CD4-positive, alpha-beta T cell treated with Interleukin-2 at 100 ng/mL for 4 hours (primary cell): ENCODE measurements at places on chromosomes 1 and 21.

- peak; percentile 71 for DNase-seq
Measured at GRCh38 chr21:37435120-37435519, 68.5 kb downstream of the DYRK1A start.

DNA sequence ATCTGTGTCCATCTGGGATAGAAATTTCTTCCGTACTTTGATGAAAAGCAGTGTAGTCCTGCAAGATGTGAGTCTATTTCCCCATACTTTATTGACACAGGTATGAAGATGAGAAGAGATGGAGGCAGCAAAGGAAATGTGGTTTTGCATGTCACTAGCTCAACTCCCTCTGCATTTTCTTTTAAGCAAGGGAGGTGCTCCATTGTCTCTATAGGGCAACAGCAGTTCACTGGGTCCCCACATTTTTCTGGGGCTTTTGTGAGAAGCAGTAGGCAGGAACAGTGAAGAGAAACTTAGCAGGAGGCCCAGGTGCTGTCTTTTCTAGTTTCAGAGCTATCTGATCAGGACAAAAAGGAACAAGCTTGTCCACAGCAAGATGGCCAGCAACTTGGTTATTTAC lies 37.1 kb downstream of the C21orf91 start:
- no peak for DNase-seq

GRCh38 chr1:169514566-169515270 lies 29.0 kb upstream of the SLC19A2 start:
- no peak for DNase-seq

GRCh38 chr1:60664086-60664625 lies 418.2 kb upstream of the NFIA start:
- DNase-seq: no peak

DNA sequence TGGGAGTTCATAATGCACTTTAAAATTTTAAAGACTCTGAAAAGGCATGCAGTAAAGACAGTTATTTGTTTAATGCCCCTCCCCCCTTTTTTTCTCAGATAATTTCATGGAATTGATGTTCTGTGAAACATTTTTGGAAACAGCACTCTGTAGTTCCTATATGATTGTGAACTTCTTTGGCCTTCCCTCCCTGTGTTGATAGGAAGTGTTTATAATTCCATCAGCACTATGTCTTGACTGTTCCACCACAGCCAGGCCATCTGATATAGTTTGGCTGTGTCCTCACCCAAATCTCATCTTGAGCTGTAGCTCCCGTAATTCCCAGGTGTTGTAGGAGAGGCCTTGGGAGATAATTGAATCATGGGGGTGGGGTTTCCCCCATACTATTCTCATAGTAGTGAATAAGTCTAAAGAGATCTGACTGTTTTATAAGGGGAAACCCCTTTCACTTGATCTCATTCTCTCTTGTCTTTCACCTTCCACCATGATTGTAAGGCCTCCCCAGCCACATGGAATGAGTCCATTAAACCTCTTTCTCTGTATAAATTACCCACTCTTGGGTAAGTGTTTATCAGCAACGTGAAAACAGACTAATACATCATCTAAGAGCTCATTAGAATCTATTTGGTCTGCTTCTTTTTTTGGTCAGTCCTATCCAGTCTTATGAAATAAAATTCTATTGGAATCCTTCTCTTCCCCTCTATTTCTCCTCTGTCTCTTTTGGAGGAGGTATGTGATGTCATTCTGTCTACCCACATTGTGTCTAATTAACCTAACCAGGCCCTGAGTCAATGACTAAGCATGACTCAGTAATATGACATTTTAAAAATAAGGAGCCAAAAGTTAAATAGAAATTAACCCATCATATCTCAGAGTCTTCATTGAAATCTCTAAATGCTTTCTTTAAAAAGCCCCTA lies 8.9 kb downstream of the CCDC185 start:
- DNase-seq: no peak

- no peak for DNase-seq
Measured at GRCh38 chr21:40191616-40192015, 324.4 kb downstream of the PCP4 start.

DNA sequence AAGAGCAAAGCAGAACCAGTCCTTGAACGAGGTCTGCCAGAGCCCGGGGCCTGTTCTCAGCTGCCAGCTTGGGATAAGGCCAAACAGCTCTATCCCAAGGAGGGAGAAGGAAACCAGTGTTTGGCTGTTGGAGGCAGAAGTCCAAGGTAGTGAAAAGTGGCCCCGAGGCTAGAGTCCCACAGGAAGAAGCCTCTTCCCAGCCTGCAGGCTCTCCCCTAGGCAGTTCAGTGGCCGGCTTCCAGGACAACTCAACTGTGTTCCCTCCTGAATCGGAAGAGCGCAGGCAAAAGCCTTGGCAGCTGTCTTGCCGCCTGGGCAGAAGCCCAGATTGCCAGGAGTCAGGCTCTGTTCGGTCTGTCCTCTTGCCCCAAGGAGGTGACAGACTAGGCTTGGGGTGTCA lies 19.3 kb downstream of the QSOX1 start:
- no peak for DNase-seq

DNA sequence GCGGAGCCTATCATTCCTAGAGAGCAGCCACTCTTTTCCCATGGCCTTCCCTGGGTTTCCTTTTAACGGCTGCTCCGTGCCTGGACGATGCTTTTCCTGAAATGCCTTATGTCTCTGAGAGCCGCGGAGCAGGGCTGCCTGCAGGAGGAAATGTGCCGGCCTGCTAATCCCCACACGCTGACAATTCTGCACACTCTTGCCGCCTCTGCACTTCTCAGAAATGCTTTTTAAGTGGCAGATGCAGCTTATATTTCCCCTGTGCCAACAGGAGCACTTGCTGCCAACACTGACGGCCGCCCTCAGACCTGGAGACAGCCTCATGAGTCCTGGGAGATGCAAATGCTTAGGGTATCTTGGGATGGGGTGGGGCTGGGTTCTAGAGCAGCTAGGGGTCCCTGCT lies 253.2 kb downstream of the GRIK3 start:
- DNase-seq: no peak

DNA sequence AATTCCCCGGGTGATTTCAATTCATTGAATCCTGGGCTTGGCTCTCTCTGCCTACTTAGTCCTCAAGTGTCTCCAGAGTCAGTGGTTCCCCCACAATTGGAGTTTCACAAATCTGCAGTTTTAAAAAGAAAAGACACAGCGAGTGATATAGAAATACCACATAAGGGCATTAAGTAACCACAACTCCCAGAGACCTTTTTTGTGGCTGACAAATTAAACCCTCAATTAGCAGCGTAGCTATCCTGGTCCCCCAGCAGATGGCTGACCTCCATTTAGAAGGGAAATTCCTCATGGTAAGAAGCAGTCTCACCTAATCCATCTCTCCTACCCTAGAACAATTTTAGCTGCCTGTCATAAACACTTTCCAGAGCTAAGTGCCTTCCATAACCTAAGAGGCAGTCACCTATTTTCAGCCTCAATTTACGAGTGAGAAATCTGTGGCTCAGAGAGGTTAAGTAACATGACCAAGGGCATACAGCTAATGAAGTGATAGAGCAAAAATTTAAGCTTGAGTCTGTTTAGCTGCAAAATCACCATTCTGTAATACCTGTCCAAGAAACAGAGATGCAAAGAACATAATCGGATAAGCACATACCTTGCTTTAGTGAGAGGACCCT lies 56.0 kb upstream of the NBPF3 start:
- no peak for DNase-seq

DNA sequence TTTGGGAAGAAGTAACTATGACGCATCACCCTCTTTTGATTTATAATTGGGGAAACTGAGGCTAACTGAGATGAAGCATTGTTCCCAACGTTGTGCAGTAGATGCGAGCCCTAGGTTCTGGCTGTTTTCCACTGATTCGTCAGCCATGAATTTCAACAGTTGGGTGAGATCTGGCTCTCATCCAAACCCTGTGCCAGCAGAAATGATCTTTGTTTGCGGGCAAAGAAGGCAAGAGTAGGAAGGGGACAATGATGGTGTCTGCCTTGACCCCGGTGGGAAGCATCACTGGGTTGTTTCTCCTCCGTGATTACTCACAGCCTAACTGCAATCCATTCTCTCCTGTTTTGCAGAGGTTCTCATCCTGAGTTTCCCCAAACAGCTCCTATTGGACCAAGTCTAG lies 142.3 kb downstream of the MIS18A start:
- DNase-seq: no peak

GRCh38 chr1:234345237-234345636 lies 28.0 kb upstream of the COA6 start:
- DNase-seq: no peak

- peak; percentile 23 for DNase-seq
Measured at GRCh38 chr21:34952701-34953100, 96.4 kb downstream of the RUNX1 start.

GRCh38 chr1:165075725-165076370 lies 280.7 kb downstream of the LMX1A start:
- DNase-seq: no peak

DNA sequence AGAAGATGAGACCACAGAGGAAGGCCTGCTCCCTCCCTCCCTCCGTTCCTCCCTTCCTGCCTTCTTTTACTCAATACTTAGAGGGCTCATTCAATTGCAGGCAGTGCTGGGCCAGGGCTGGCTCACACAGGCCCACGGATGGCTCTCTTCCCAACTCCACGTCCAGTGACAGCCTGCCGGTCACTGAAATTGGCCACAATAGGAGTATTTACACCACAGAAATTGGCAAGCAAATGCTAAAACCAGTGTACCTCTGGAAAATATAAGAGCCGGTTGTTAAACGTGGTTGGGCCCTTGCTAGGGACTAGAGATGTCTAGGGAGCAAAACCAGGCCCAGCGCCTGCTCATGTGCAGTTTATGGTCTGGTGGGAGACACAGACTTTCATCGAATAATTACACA lies 72.4 kb upstream of the TMEM51 start:
- DNase-seq: no peak

DNA sequence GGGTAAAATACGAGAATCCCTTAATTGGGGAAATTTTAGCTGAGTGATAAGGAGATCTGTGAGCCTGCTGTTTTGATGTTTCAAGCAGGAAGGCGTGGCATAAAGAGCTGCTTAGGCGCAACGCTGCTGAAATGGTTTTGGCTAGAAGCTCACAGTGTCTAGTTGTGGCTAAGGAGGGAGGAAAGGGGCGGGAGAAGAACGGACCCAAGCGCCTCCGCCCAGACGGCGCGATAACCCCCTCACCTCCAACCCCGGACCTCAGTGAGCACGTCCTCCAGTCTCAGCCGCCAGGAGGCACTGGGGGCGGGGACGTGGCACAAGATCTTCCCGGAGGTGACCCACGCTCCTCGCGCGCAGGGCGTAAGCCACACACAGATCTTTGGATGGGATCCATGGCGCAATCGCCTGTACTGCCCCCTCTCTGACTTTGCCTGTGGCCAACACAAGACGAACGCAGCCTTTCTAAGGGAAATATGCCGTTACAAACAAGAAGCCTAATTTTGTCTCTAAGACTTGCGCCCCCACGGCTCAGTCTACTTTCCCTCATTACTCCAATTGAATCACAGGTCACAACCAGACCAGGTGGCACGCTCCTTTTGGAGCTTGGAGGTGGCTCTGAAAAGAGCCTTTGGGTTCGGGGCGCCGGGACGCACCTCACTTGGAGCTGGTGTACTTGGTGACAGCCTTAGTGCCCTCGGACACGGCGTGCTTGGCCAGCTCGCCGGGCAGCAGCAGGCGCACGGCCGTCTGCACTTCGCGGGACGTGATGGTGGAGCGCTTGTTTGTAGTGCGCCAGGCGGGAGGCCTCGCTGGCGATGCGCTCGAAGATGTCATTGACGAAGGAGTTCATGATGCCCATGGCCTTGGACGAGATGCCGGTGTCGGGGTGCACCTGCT lies 23.4 kb upstream of the RNF187 start:
- DNase-seq: peak; percentile 54

GRCh38 chr1:50271968-50272578 lies 151.2 kb downstream of the DMRTA2 start:
- peak; percentile 5 for DNase-seq

DNA sequence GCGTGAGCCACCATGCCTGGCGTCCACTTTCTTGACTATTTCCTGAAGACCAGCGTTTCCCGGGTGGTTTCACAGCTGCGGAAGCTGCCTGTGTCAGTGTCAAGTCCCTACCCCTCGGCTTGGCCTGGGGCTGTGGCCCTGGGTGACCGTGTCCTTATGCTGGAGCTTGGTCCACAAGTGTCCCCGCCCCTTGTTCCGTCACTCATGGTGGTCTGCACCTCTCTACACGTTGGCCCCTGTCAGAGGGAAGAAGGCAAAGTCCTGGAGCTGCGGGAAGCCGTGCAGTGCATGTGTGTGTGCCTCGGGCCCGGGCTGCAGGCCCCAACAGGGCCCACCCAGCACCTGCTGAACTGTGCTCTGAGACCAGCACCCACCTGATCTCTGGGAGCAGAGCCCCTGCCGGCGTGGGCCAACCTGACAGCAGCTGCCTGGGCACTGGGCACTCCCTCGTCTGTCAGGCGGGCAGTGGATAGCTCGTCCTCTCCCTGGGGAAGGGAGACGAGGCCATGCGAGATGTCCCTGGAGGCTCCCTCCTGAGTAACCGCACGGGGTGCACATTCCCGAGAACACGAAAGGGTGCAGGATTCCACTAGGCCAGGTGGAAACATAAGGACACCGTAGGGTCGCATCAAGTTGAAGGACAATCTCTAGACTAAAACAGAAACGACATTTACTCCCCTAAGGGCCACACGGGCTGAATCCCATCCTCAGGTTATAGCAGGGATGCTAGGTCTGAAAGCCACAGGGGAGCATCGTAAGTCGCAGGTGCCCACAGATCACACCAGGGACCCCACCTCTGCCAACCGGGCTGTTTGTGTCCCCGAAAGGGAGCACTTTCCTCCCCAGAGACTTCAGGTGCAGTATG lies 2.4 kb upstream of the C1orf159 start:
- no peak for DNase-seq

GRCh38 chr1:183418696-183419095 lies 516 bp upstream of the NMNAT2 start:
- no peak for DNase-seq

DNA sequence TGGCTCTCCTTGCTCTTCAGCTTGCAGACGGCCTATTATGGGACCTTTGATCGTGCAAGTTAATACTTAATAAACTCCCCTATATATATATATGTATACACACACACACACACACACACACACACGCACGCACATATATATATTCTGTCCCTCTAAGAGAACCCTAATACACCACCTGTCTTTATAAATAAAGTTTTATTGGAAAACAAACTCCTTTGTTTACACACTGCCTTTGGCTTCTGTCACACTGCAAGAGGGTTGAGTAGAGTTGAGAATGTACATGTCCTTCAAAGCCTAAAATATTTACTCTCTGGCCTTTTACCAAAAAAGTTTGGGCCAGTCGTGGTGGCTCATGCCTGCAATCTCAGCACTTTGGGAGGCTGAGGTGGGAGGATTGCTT lies 26.2 kb upstream of the SIM2 start:
- DNase-seq: no peak

- DNase-seq: peak; percentile 37
Measured at GRCh38 chr1:156419854-156420204, 50.8 kb downstream of the RHBG start.

DNA sequence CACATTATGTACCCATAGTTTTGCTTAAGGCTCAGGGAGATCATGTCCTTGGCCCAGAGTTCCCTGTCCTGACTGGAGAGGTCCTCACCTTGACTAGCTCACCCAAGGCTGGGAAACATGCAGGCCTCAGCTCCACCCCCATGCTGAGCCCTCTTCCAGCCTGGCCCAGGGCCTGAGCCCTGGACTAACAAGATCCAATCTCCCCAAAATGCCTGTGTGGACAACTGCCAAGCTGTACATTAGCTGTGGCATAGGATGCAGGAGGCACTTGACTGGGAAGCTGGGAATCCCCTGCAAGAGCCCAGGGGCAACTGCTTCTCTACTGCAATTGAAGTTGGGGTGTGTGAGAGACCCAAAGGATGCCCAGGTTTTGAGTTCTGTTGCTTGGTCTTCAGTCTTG lies 2.1 kb downstream of the LINGO4 start:
- DNase-seq: no peak

- DNase-seq: no peak
Measured at GRCh38 chr1:167373398-167373797, 144.9 kb downstream of the CD247 start.
